ENCODE measurements at places on chromosomes 1 and 21.

DNA sequence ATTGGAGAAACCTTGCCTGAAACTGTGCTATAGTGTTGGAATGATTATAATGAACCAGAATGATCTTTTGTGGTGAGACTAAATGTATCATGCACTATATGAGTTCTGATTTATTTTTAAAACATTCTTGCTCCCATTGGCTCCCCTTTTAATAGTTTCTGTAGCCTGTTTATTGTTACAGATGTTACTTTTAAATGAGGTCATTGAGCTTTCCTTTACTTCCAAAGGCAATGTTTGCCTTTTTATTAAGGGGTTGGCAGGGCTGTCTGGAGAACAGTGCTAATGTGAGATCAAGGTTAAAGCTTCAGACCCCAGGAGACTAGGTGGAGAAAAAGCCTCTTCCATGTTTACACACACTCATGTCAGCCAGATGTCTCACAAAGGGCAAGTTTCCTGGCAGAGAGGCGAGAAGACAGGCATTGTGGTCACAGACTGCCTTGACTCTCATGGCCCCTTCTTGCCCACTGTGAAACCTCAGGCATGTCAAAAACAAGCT lies 120.6 kb upstream of the RAVER2 start:
- peak; percentile 73 for DNase-seq

- no peak for DNase-seq
Measured at GRCh38 chr1:171654201-171654941, 1.9 kb upstream of the MYOC start.

DNA sequence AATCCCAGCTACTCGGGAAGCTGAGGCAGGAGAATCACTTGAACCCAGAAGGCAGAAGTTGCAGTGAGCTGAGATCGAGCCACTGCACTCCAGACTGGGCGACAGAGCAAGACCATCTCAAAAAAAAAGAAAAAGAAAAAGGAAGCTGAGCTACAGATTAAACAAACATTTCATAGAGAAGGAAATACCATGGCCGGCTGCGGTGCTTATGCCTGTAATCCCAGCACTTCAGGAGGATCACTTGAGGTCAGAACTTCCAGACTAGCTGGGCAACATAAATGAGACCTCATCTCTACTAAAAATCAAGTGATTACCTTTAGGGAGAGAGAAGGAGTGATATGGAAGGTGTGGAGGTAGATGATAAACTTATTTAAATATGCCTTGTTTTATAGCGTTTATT lies 14.0 kb upstream of the CFAP126 start:
- no peak for DNase-seq

DNA sequence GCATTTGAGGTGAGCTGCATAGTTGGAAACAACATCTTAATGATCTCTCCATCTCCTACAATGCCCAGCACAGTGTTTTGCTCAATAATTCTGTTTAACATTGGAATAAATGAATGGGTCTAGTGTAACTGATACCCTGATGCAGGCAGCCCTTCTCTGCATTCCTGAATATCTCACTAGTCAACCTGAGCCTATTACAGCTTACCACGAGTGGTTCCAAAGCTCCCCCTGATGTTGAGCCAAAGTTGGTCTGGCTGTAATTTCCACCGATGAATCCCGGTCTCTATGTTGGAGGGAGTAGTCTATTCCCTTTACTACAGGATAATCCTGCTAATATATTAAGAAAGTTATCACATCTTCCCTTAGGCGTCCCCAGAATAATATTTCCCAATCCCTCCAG lies 63.8 kb downstream of the ZBTB18 start:
- DNase-seq = no peak

GRCh38 chr21:37532868-37533780 lies 166.6 kb downstream of the DYRK1A start:
- DNase-seq = no peak

- no peak for DNase-seq
Measured at GRCh38 chr1:113040041-113040440, 33.0 kb upstream of the LRIG2 start.

- DNase-seq = no peak
Measured at GRCh38 chr1:233427907-233428306, 100.4 kb downstream of the MAP3K21 start.

- DNase-seq = no peak
Measured at GRCh38 chr1:55554611-55555010, 339.4 kb upstream of the USP24 start.

DNA sequence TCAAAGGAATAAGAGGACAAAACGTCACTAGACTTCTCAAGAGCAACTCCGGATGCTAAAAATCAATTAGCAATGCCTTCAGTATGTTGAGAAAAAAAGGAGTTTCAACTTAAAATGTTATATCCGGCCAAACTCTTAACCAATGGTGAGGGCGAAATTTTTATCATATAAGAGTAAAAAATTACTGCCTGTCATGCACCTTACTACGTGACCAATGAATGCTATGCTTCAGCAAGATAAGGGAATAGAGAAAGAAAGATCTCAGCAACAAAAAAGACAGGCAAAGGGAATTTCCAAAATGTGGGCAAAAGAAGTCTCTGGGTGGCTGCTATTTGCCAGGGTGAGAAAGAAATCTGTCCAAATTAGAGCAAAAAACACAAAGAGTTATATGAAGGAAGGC lies 47.4 kb upstream of the LRRC7 start:
- DNase-seq = no peak

- DNase-seq = no peak
Measured at GRCh38 chr1:247358920-247359319, 27.3 kb upstream of the ZNF496 start.

GRCh38 chr1:185500001-185500626 lies 183.1 kb upstream of the IVNS1ABP start:
- peak; percentile 10 for DNase-seq

DNA sequence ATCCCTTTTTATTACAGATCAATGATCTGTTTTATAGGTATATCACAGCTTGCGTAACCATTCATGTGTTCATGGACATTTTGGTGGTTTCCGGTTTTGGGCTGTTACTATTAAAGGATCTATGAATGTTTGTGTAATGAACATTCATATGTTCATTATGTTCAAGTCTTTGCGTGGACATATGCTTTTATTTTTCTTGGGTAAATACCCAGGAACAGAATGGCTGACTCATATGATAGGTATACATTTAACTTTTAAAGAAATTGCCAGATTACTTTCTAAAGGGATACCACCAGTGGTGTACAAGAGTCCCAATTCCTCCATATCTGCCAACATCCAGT lies 73.7 kb downstream of the SPATA46 start:
- peak; percentile 46 for DNase-seq

- DNase-seq = no peak
Measured at GRCh38 chr1:29684141-29684540, 447.8 kb downstream of the PTPRU start.

DNA sequence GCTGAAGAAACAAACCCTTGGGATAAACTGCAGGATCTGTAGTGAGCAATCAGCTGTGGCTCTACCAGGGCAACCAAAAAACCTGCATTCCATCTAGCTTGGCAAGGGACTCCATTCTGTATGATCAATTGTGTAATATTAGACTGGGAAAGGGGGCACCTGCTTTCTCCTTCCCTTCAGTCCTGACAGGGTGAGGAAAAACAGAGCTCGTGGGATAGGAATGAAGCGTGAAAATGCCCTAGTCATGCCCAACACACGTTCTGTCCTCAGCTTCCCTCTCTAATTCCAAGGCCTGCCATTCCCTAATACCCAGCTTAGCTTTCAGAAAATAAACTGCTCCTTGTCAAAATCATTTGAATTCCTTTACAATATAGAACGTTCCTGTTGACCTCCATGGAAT lies 442.3 kb downstream of the PLPP3 start:
- DNase-seq = no peak

DNA sequence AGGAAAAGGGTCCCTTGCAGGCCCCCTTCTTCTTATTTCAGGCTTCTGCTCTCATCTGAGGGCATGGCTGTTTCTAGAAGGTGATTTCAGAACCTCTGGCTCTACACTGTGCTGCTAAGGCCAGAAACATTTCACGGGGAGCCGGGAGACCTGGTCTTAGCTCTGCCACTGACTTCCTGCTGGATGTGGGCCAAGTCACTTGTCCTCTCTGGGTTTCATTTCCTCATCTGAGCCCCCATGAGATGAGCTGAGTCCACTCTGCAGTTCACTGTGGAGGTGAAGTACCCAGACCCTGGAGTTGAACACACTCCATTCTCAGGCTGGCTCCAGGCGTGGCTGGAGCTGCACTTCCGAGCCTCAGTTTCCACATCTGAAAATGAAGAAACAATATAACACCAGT lies 2.1 kb downstream of the PADI1 start:
- DNase-seq = no peak

DNA sequence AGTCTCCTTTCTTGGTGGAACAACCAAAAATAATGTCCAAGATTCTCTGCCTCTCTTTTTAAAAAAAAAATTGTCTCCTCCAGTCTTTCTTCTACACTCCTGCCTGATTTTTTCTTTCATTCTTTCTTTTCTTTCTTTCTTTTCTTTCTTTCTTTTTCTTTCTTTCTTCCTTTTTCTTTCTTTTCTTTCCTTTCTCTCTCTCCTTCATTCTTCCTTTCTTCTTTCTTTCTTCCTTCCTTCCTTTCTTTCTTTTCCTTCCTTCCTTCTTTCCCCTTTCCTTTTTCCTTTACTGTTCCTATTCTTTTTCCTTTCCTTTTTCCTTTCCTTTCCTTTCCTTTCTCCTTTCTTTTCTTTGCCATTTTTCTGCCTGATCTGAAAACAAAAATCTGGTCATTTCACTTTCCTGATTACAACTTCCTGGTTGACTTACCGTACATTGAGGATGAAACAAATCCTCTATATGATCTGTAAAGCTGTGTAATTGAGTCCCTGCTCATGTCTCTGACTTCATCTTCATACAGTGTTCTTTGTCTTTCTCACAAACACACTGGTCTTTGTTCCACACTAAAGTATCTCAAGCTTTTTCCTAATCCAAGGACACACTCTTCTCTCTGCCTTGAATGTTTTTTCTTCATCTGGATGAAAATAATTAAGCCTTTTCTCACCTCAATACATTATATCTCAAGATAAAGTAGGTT lies 6.1 kb upstream of the KRTAP23-1 start:
- no peak for DNase-seq

GRCh38 chr1:216562383-216562782 lies 139.1 kb upstream of the USH2A start:
- no peak for DNase-seq

DNA sequence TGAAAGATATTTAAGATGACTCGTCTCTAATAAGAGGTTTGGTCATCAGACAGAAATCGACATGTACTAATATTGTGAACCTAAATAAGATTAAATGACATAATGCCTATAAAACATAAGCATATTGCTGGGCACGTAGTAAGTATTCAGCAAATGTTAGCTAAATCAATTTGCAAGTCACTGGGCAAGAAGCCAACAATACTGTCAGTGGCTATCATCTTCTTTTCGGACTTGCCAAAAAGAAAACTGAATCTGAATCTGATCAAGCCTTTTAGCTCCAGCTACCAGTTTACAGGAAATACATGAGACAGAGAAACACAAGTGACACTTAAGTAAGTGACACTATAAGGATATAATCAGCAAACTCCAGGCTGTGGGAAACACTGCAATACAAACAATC lies 46.0 kb downstream of the RPL5 start:
- peak; percentile 1 for DNase-seq

GRCh38 chr1:41902664-41903063 lies 16.1 kb downstream of the HIVEP3 start:
- DNase-seq = no peak

GRCh38 chr1:48203287-48203900 lies 19.1 kb upstream of the SLC5A9 start:
- DNase-seq = peak; percentile 3

DNA sequence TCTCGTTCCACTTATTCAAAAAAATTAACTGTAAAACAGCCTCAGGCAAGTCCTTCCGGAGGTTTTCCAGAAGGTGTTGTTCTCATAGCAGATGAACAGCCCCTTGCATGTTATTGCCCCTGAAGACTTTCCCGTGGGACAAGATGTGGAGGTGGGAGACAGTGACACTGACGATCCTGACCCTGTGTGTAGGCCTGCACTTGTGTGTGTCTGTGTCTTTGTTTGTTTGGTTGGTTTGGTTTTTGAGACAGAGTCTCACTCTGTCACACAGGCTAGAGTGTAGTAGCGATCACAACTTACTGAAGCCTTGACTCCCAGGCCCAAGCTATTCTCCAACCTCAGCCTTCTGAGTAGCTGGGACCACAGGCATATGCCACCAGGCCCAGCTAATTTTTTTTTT lies 12.6 kb downstream of the ETV3L start:
- no peak for DNase-seq

DNA sequence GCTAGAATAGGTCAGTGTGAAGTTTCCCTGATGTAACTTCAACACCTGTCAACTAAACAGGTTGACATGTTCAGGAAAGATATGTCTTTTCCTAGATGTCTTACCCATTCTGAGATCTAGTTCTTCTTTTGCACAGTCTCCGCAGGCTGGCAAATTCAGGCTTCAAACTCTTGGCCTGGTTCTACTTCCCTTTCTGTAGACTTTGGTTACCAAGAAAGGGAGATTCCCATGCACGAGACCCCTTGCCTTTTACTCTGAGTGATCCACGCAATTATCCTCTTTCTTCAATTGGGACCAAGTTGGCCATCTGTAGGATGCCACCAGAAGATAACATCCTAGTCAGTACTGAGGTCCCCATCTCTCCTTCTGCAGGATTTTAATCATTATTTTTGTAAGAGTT lies 2.0 kb downstream of the CFAP45 start:
- no peak for DNase-seq

- no peak for DNase-seq
Measured at GRCh38 chr1:117783606-117784396, 145.6 kb downstream of the GDAP2 start.

DNA sequence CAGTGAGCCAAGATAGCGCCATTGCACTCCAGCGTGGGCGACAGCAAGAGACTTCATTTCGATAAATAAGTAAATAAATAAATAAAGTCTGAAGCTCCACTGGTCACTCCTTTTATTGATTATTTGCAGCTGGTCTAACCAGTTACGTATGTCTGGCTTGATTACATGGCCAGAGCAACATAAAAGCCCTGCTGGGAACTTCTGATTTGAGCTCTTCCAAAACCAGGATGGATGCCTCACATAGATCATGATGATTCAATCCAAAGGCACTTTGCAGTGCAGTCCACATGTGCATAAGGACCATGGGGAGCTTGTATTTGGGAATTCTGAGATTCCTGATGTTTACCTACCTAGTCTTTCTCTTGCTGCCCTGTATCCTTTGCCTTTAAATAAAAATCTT lies 24.0 kb downstream of the NSUN4 start:
- DNase-seq = peak; percentile 64
